Stimulated activated CD4-positive, alpha-beta T cell treated with anti-CD3 and anti-CD28 coated beads, Interleukin-1b, Interleukin-23, amount 100 ng/mL, for 24 hours (primary cell): ENCODE measurements at places on chromosomes 1 and 21.

DNA sequence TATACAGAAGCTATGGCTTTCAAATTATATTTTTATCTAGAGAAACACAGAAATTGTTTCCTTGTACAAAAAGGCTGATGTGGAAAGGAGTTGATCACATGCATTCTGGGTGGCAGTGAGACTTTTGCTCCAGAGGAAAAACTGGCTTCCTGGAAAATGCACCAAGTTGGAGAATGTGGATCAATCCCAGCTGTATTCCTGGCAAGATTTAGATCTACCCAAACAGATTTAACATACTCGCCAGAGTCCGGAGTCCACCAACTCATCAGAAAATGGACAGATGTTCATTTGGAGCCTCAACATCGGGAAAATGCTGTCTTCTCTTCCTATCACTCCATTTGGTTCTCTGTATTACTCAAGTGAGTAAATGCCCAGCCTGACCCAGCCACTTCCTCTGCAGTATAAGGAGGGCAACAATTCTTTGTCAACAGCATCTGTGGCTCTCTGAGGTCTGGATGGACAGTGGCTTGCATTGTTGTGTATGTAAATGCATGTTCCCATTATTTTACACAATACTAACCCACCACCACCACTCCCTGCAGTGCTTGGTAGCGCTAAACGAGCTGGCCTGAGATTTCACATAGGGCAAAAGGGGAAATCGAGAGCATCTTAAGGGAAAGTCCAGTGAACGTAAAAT is 226.2 kb upstream of the IRF2BP2 start:
- DNase-seq: no peak

DNA sequence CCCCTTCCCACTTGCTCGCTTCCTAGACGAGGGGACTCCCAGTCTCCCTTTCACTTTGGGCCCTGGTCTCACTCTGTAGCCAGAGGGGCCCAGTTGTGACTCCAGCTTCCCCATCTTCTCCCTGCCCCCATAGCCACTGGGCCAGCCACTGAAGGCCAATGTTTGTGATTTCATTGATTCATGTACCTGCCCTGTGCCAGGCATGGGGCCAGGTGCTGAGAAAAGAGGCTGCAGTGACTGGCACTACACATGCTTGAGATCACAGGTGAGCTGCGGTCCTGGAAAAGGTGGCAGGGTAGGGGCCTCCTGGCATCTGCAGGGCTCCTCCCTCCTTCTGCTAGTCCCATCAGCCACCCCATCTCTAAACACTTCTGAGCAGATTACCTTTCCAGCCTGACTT is 345.3 kb upstream of the VAMP3 start:
- DNase-seq: no peak

DNA sequence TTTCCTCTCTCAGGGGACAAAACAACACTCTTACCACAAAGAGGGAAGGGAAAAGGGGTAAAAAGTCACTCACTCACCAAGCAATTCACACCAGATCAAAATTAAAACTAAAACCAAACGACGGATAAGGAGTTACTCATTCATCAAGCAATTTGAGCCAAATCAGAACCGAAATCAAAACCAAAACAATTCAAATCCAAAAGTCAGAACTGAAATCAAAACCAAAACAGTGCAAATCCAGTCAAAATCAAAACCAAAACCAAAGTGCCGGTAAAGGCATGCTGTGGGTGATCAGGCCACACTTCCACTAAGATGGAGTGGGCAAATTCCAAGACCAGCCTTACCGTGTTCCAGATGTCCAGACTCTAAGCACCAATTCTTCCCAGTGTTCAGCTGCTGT is 717.9 kb downstream of the AMY1C start:
- no peak for DNase-seq

GRCh38 chr21:45442276-45442675 is 37.3 kb downstream of the COL18A1 start:
- no peak for DNase-seq

DNA sequence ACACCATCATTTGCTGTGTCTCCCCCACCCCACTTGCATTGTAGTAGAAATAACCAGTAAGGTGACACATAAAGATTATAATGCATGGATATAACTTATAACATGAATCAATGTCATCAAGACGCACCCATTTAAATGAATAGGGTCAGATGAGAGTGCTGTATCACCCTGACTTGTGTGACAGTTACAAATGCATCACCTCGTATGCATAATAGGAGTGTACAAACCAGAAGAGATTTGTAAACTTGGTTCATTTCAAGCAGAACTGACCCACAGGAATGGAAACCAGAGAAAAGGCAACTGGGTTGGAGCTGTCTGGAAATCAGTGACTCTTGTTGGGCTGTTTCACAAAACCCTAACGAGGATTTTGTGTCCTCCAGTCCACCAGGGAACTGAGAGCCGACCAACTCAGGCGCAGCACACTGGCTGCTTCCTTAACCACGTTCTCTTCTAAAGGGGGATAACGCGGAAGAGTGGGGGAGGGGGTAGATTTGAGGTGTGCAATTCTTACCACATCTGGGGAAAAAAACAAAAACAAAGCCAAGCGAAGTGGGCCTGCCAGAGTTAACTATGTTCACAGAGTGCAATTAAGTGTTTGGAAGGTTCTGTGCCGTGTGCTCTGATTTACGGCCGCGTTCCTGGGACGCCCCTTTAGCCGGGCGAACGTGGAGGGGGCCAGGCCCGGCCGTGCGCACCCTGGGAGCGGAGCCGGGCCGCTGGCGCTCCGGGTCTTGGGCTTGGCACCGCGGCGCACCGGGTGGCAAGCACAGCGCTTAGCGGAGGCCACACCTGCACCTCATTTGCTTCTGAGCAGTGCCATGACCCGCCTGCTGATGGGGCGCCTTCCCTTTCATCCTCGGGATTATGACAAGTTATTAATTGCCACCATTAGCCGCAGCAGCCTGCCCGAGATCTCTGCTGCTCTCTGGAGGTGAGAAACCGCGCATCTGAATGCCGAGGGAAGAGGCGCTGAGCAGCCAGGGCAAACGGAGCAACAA is 248.8 kb upstream of the FOXD3 start:
- DNase-seq: no peak
